Cardiac septum (tissue), 1 donor: ENCODE measurements at places on chromosomes 16 and 17.

- no peak for DNase-seq
Measured at GRCh38 chr17:72128039-72128438, 7.2 kb downstream of the SOX9 start.

GRCh38 chr17:41986634-41987033 lies 20.0 kb downstream of the CNP start:
- DNase-seq: no peak

DNA sequence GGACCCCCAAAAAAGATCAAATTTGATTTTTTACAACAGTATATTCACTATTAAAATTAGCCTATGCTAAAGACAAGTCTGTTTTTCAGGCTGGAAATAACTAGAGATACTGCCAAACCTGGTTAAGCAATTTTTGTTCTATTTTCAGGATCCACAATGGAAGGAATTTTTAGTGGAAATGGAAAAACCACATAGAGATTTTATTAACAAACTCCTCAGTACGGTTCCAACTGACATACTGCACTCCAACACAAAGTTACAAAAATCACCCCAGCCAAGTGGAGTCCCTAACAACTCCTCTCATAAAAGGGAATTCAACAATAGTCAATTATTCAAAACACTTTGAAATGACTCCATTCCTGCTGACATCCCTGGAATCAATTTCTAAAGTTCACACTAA lies 101.6 kb upstream of the TOB1 start:
- DNase-seq: no peak

GRCh38 chr17:58680038-58680369 lies 11.8 kb downstream of the TEX14 start:
- no peak for DNase-seq

GRCh38 chr17:75418531-75418930 lies 13.1 kb upstream of the GRB2 start:
- DNase-seq: no peak

DNA sequence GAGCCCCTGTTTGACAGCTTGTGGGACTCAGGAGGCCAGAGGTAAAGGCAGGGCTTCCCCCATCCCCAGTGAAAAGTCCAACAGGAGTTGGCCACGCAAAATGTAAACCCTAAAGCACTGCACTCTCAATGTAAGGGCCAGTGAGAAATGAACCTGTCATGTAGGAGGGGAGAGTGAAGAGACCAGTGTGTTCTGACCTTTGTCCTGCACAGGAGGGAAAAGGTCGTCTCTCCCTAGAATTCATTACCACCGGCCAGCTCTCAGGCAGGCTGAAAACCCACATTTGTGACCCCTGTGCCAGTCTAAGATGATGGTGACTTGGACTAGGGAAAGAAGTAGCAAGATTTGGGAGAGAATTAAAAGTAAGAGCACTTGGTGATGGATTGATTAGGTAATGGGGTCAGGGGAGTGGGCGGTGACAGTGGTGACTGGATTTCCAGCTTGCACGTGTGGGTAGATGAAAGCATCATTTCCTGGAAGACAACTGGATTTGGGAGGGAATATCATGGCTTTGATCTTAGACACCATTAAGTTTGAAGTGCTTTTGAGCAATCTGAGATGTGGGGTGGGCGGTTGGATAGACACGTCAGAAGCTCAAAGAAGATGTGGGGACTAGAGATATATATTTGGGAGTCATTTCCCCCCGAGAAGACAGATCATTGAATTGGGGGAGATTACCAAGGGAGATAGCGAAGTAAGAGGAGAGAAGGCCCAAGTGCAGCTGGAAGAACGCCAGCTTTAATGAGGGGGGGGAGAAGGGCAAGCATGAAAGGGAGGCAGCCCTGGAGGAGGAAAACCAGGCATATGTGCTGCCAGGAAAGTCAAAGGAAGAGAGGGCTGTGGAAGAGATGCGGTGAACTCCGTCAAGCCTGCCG lies 119.5 kb downstream of the NTN1 start:
- DNase-seq: no peak

DNA sequence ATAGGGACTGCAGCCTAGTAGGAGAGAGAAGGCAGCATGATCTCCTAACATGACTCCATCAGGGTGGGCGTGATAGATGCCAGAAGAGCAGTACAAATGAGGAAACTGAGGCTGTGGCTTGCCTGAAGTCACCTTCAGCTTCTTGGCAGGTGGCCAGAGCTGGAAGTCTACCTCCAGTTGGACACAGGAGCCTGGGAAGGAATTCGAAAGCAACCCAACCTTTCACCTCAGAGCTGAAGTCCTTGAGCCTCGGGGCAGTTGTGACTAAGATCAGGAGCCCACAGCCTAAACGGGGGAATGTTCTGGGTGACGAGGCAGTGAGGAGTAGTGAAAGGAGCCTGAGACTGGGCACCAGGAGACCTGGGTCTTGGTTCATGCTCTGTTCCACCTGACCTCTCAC lies 9.4 kb upstream of the SLC52A1 start:
- DNase-seq: no peak

DNA sequence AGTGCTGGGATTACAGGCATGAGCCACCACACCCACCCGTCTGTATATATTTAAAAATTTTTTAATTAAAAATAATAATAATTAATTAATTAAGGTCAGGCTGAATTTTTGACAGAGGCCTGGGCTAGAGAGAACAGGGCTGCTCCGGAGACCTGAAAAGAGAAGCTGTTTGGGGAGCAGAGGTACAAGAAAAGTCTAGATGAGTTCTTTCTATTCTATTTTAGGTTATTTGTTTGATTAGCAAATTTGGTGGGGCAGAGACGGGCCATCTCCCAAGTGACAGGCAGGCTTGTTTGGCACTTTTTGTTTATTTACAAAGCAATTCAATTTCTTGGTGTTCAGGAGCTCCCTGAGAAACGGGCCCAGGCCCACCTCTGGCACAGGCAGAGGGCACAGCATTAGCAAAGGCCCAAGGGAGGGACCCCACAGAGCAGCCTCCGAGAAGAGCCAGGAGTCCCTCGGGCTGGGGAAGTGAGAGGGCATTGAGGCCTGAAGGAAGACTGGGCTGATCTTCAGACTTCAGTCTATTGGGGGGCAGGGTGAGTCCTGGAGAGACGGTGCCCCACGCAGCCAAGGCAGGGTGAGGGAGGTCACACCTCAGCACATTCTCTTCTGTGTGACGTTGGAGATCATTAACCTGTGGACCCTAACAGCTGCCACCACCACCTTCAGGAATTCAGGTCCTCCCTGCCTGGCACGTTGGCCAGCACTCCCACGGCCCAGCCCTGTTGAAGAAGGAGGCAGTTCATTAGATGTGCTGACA lies 10.8 kb upstream of the RIPOR1 start:
- DNase-seq: no peak

GRCh38 chr17:41131979-41132378 lies 8.0 kb upstream of the KRTAP4-12 start:
- no peak for DNase-seq
